ENCODE measurements at places on chromosomes 12 and 14.

DNA sequence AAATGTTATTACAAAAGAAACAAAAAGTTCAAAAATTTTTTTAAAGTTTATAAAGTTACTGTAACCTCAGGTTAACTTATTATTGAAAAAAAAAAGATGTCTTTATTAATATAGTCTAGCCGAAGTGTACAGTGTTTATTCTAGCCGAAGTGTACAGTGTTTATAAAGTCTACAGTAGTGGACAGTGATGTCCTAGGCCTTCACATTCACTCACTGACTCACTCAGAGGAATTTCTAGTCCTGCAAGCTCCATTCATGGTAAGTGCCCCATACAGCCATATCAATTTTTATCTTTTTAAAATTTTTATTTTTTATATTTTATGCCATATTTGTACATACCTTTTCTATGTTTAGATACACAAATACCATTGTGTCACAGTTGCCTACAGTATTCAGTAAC lies 10.4 kb downstream of the ATG2B start:
- DNase-seq: no peak

DNA sequence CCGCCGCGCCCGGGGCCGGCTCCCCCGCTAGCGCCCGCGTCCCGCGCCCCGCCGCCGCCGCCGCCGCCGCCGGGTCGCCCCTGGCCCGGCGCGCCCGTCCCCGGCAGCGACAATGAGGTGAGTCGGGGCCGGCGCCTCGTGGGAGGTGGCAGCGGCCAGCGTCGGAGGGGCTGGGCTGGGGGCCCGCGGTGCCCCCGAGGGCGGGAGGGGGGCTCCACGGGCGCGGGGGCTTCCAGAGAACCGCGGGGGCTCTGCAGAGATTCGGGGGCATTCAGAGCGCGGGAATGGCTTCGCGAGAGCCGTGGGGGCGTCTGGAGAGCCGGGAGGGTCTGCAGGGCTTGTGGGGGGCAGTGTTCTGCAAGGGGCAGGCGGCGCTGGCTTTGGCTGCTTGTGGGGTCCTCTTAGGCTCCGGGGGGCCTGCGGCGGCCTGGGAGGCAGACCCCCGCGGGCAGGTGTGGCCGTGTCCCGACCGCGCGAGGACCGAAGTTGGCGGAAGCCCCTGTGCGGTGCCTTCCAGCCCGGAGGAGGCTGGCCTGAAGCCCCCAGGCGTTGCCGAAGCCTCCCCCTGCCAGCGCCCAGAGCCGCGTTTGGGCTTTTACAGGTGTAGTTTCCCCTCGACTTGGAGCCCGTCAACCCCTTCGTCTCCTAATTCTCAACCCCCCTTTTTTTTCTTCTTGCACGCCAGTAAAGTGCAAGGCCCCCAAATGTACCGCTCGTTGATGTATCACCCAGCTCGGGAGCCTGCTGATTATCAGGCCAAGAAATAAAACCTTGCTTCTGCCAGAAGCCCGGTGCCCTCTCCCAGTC lies 93.1 kb upstream of the EVL start:
- no peak for DNase-seq

DNA sequence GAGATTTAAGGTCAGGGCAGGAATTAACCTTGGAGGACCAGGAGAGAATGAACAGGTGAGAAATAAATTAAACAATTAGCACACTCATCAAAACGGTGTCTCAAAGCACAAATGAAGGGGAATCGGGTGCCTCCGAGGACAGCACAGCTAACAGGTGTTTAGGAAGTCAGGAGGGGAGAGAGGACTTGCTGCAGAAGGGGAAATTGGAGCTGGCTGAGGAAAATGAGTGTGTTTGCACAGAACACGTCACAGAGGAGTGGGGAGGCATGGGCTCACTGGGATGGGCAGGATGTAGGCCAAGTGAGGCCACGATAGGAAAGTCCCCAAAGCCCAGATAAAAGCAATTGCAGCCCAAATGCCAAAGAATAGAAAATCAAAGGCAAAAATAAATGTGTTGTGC lies 121.7 kb downstream of the ZNF664 start:
- no peak for DNase-seq

GRCh38 chr12:131034631-131035244 lies 81.0 kb downstream of the ADGRD1 start:
- no peak for DNase-seq

GRCh38 chr12:6818222-6818621 lies 3.4 kb upstream of the GPR162 start:
- no peak for DNase-seq

DNA sequence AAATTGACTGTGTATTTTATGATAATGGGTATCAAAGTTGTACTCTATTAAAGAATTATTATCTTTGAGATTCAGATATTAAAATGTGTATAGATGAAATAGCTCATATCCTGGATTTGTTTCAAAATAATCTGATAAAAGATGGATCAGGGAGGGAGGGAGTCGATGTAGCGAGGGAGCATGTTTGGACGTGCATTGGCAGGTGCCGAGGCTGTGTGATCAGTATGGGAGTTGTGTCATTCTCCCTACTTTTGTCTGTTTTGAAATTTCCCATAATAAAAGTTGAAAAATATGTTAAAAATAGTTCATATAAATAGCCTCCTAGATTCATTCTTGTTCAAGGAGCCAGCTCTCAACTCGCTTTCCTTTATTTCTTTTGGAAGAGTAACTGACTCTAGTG lies 171.6 kb upstream of the HIF1A start:
- no peak for DNase-seq

- DNase-seq: peak; percentile 77
Observed at GRCh38 chr14:104976198-104977007, 1.8 kb downstream of the AHNAK2 start.

DNA sequence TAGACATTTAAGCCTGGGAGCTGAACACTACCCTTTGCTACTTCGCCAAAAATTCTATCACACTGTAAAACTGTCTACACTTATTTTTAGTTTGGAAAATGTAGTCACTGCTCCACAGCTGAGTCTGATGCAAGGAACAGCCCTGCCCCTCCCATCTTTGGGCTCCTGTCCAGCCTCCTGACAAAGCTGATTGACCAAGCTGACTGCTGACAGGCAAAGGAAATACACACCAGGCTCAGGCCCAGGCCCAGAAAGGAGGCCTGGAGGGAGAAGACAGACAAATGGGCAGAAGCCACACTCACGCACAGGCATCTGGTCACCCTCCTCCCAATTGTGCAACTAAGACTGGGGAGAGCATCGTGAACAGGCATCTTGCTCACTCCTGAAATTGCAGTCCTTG lies 55.3 kb downstream of the ISCA2 start:
- no peak for DNase-seq

GRCh38 chr14:94113908-94114588 lies 3.5 kb downstream of the IFI27 start:
- DNase-seq: no peak

GRCh38 chr12:120286768-120287490 lies 4.8 kb downstream of the RNU4-2 start:
- no peak for DNase-seq

- DNase-seq: no peak
Observed at GRCh38 chr14:77195766-77196165, 14.2 kb downstream of the TMEM63C start.

DNA sequence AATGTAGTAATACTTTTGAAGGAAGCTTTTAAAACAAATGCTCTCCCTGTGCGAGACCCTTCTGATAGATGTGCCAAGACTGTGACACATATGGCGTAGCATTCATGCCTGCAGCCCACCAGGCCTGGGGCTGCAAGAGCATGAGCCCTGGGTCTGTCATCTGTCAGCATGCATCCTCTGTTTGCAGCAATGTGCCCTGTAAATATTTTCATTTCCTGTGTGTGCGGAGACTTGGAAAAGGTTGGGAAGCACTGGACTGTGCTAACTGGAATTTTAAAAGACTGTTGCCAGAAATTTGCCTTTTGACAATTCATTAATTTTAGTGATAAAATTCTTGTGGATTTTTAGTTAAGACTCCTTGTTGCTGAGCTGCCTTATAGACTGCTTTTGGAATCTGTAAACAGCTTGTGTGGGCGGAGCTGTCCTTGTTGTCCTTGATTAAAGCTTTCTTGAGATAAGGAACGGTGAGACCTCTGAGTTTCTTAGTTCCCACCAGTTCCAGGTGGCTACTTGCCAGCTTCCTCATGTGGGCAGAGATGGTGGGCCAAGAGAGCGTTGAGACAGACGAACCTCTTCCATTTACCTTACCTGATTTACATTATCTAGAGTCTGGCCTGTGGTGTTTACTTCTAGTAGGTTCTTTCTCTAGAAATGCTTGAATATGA lies 23.4 kb downstream of the MARK3 start:
- DNase-seq: no peak

DNA sequence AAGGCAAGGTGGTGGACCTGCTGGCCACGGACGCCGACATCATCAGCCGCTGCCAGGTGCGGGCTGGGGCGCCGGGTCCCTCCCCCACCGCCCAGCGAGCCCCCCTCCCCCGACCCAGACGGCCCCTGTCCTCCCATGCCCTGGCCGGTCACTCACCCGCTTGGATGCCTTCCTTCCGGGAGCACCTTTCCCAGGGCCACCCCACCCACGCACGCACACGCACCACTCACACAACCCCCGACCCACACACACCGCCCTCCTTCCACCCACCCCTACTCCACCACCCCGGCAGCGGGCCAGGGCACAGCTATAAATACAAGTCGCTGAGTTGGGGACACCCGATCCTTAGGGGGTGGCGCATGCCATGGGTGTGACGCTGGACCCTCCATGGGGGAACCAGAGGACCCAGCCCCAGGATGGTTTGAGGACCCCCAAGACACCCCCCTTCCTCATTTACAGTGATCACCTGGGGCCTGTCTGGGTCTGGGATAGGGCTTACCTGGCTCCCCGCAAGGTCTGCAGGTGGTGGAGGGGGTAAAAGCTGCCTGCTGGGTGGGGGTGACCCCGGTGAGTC lies 465 bp downstream of the ADSS1 start:
- DNase-seq: no peak

DNA sequence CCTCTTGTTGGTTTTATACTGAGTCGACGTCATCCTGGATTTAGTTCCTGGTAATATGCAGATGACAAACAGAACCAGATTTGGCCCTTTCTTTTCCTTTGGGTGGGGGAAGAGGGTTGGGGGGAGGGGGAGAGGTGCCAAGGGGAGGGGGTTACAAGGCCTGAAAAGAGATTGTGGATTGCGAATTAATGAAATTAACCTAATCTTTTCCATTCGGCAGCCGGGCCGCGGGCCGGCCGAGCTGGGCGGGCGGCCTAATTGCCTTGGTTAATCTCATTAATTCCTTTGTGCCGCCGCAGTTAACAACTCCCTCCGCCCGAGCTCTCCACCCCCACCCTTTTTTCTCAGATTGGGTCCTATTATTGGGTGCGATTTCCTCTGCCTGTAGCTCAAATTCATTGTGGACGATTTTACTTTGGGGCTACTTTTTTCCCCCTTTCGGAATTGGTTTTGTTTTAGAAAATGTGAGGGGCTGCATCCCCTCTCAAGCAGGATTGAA lies 387 bp upstream of the GSC start:
- DNase-seq: no peak

- no peak for DNase-seq
Observed at GRCh38 chr14:104503691-104504090, 75.9 kb upstream of the C14orf180 start.
